ENCODE measurements at places on chromosomes 12 and 14.

- no peak for DNase-seq
Observed at GRCh38 chr12:122951406-122951805, 14.9 kb downstream of the ABCB9 start.

- DNase-seq, result no peak
Observed at GRCh38 chr12:96302687-96303310, 97.4 kb downstream of the CDK17 start.

GRCh38 chr14:98725191-98725590, 546.8 kb downstream of the BCL11B start:
- no peak for DNase-seq

- DNase-seq, result no peak
Observed at GRCh38 chr12:2539938-2540337, 254.8 kb upstream of the FKBP4 start.

DNA sequence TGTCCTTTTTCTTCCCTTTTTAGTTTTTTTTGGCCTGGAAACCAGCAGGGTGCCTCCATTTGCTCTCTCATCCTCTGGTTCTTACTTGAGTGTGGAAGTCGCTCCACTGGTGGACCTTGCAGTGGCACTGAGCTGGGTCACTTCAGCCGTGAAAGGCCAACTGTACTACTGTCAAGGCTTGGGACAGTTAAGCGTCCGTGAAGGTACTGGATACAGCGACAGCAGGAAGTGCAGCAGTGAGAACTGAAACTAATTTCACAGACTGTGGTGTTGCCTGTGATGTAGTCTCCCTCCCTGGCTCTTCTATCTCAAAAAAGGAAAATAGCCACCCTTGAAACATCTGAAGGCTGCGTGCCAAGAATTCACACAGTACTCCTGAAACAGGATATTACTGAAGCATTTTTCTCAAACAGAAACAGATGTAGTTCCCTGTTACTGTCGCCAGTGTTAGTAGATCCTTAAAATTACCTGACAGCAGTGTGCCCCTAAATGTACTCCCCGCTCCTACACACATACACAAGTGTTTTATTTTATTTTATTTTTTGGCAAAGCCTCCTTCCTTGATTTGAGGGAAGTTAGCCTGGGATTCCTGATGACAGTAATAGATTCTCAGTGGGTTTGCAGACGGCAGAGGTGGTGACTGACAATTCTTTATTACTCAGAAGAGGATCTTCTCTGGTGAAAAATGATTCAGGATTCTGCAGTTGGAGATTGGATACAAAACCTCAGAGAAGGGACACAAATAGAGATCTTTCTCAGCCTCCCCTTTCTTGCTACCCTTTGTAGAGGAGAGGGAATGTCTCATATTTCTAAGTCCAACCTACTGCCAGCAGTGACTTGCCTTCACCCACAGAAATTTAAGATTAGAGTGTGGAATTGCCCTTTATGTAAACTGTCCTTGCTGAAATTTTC, 4.4 kb downstream of the SUSD6 start:
- no peak for DNase-seq

- no peak for DNase-seq
Observed at GRCh38 chr12:16281157-16281556, 3.7 kb upstream of the SLC15A5 start.

- DNase-seq, result no peak
Observed at GRCh38 chr12:47752552-47752951, 6.1 kb downstream of the RAPGEF3 start.

GRCh38 chr14:82079553-82079952, 545.9 kb upstream of the SEL1L start:
- no peak for DNase-seq

GRCh38 chr12:51962737-51963136, 11.2 kb downstream of the ACVR1B start:
- no peak for DNase-seq

Measured in activated CD8-positive, alpha-beta memory T cell treated with anti-CD3 and anti-CD28 coated beads for 48 hours (primary cell).